HT1080 (cell line): ENCODE measurements at places on chromosomes 11 and 22. TPM values are rescaled to one million over a fixed set of nuclear protein-coding genes. Genes with fewer than 3 reads are reported as not detected.

UNC93B1 gene
- total RNA-seq, result 16.2 and 18.7 TPM in 2 replicates

CREB3L1 gene
- 3.3 and 5.1 TPM in 2 replicates for total RNA-seq

MS4A12 gene
- not detected in 2 replicates for total RNA-seq

GAB4 gene
- 0.16 TPM in 1 of 2 replicates, not detected in the other for total RNA-seq

POLR2F gene
- 141 and 149 TPM in 2 replicates for total RNA-seq

ARHGAP8 gene
- not detected in 2 replicates for total RNA-seq

SYNGR1 gene
- total RNA-seq, result 12.7 and 12.8 TPM in 2 replicates

B3GAT1 gene
- total RNA-seq, result 0.23 and 0.45 TPM in 2 replicates

HORMAD2 gene
- total RNA-seq, result not detected in 2 replicates

TMEM135 gene
- 6.2 and 19.1 TPM in 2 replicates for total RNA-seq

GRAP2 gene
- 0.26 and 0.33 TPM in 2 replicates for total RNA-seq

UPK2 gene
- total RNA-seq, result not detected in 2 replicates

EHF gene
- total RNA-seq, result 0.27 TPM in 1 of 2 replicates, not detected in the other

BRSK2 gene
- total RNA-seq, result 0.58 and 0.84 TPM in 2 replicates

TYMP gene
- 2.0 and 2.1 TPM in 2 replicates for total RNA-seq

C11orf97 gene
- total RNA-seq, result not detected in 2 replicates

BATF2 gene
- total RNA-seq, result 1.6 and 3.1 TPM in 2 replicates

RBMXL2 gene
- total RNA-seq, result not detected in 2 replicates

PHF21A gene
- total RNA-seq, result 4.2 and 7.0 TPM in 2 replicates

KLHDC7B gene
- total RNA-seq, result not detected in 2 replicates

OR2AT4 gene
- total RNA-seq, result 0.07 TPM in 1 of 2 replicates, not detected in the other

KCNJ4 gene
- 0.40 and 0.45 TPM in 2 replicates for total RNA-seq

EFCAB6 gene
- not detected in 2 replicates for total RNA-seq

KLHL35 gene
- 0.07 TPM in 1 of 2 replicates, not detected in the other for total RNA-seq

MIOX gene
- 0.13 TPM in 1 of 2 replicates, not detected in the other for total RNA-seq

CCND1 gene
- 617 and 803 TPM in 2 replicates for total RNA-seq

ANGPTL5 gene
- not detected in 2 replicates for total RNA-seq

SCGB1A1 gene
- total RNA-seq, result not detected in 2 replicates

GLYATL1 gene
- 1.0 and 2.6 TPM in 2 replicates for total RNA-seq

CCT8L2 gene
- total RNA-seq, result not detected in 2 replicates
